ENCODE measurements at places on chromosomes 16 and 17.
A peak's percentile ranks its signal among the peaks of the same experiment; 100 is the strongest.

DNA sequence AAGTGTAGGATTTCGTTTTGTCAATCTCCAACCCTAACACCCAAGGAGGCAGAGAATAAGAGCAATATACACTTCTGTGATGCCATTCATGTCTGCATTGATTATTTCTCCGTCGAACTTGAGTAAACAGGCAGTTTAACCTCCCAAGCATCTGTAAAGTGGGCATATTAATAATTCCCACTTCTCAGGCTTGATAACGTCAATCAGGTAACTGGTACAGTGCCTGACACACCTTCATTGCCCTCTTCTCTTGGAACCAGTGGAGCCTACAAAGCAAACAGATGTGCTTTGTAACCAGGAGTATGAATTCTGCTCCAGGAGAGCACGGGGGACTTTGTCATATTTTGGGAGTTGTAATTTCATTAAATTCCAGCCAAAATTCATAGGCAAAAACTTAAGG is 32.5 kb upstream of the PLCG2 start:
- peaks cover 28% of the 10 kb centered on the region for H3K4me1 ChIP-seq
- no peaks in the 10 kb centered on the region for H3K36me3 ChIP-seq
- no peak for DNase-seq
- H3K4me3 ChIP-seq, result peak overlapping the region; percentile 65
- no peak overlapping the region for H3K27ac ChIP-seq

GRCh38 chr17:70256751-70257150 is 87.4 kb downstream of the KCNJ2 start:
- no peaks in the 10 kb centered on the region for H3K36me3 ChIP-seq
- H3K27me3 ChIP-seq, result no peaks in the 10 kb centered on the region
- H3K4me3 ChIP-seq, result no peak overlapping the region
- no peak overlapping the region for H3K27ac ChIP-seq

GRCh38 chr17:1029196-1029921 is 32.4 kb downstream of the TIMM22 start:
- DNase-seq, result no peak
- H3K27me3 ChIP-seq, result no peaks in the 10 kb centered on the region
- no peak overlapping the region for H3K27ac ChIP-seq
- H3K4me3 ChIP-seq, result no peak overlapping the region
- H3K36me3 ChIP-seq, result peaks cover 7% of the 10 kb centered on the region

GRCh38 chr16:75099738-75100602 is 16.6 kb downstream of the LDHD start:
- H3K27ac ChIP-seq, result peak overlapping the region; percentile 90
- no peaks in the 10 kb centered on the region for H3K27me3 ChIP-seq
- H3K36me3 ChIP-seq, result peaks cover 3% of the 10 kb centered on the region
- H3K4me1 ChIP-seq, result peaks cover 56% of the 10 kb centered on the region
- peak overlapping the region; percentile 32 for H3K4me3 ChIP-seq

DNA sequence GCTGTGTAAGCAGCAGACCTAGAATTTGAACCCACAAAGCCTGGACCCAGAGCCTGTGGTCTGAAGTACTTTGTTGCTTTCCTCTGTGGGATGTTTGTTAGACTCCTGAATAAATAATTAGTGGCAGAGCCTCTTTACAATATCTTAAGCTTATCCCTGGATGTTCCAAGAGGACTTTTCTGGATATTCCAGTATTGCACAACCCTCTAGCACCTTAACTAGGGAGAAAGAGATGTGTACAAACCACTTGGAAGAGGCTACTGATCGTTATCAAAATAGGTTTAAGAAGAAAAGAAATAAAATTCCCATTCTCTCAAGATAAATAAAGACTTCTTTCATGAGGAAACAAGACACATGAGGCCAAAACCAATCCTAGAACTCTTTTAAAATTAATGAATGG is 632.4 kb downstream of the CDH11 start:
- no peaks in the 10 kb centered on the region for H3K4me1 ChIP-seq
- no peaks in the 10 kb centered on the region for H3K27me3 ChIP-seq
- DNase-seq, result no peak
- no peak overlapping the region for H3K4me3 ChIP-seq
- no peaks in the 10 kb centered on the region for H3K36me3 ChIP-seq

DNA sequence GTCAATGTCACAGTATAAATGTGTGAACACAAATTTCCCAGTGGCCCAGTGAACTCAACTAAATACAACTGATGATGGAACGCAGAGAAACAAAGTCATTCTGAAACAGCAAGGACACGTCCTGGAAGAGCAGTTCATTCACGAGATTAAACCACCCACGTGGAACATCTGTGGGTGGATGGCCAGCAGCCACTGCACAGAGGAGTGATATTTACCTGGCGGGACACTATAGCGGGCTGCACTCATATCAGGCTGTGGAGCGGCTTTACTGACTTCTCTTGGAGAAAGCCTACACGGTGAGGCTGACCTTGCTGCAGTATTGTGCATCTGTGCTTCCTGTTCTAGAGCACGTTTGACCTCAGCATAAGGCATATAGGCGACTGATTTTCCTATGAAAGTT is 87.3 kb downstream of the TTC19 start:
- peaks cover 59% of the 10 kb centered on the region for H3K36me3 ChIP-seq
- no peaks in the 10 kb centered on the region for H3K27me3 ChIP-seq
- H3K4me1 ChIP-seq, result peaks cover 9% of the 10 kb centered on the region
- no peak overlapping the region for H3K4me3 ChIP-seq
- no peak overlapping the region for H3K27ac ChIP-seq
- no peak for DNase-seq

GRCh38 chr17:80393241-80393890 is 21.6 kb upstream of the ENDOV start:
- DNase-seq, result no peak
- H3K4me1 ChIP-seq, result peaks cover 11% of the 10 kb centered on the region
- H3K4me3 ChIP-seq, result no peak overlapping the region
- no peaks in the 10 kb centered on the region for H3K27me3 ChIP-seq

GRCh38 chr16:57233944-57234706 is 10.9 kb upstream of the ARL2BP start:
- peaks cover 68% of the 10 kb centered on the region for H3K36me3 ChIP-seq
- no peak for DNase-seq
- H3K4me1 ChIP-seq, result peaks cover 5% of the 10 kb centered on the region
- no peaks in the 10 kb centered on the region for H3K27me3 ChIP-seq
- H3K4me3 ChIP-seq, result no peak overlapping the region

- H3K4me3 ChIP-seq, result no peak overlapping the region
- no peak overlapping the region for H3K27ac ChIP-seq
- peaks cover 5% of the 10 kb centered on the region for H3K36me3 ChIP-seq
- no peaks in the 10 kb centered on the region for H3K4me1 ChIP-seq
- no peak for DNase-seq
Measured at GRCh38 chr17:27871407-27871806, 21.8 kb downstream of the LYRM9 start.

GRCh38 chr17:9051561-9051960 is 30.3 kb downstream of the NTN1 start:
- no peak overlapping the region for H3K4me3 ChIP-seq
- H3K27ac ChIP-seq, result no peak overlapping the region
- no peaks in the 10 kb centered on the region for H3K27me3 ChIP-seq
- no peaks in the 10 kb centered on the region for H3K4me1 ChIP-seq
- DNase-seq, result no peak

DNA sequence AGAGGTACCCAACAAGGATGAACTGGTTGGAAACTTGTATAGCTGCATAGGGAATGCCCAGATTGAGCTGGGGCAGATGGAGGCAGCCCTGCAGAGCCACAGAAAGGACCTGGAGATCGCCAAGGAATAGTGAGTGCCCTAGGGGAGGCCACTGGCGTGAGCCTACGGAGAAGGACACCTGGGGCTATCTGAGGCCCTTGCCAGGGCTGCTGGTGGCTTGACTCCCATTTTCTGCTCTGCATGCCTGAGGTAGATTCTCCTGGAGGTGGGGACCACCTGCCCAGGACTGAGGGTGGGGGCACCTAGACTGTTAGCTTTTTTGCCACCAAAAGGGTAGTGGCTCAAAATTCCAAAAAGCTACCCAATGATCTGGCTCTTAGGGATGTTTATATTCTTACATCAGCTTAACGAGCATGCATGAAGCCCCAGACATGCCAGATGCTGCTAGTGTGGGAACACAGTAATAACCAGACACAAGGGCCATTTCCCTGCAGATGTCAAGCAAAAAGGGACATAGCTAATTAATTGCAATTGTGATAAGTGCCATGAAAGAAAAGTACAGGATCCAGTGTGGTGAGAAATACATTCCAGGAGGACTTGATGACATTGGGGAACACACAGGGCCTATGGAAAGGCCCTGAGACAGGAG is 8.8 kb downstream of the ODAD4 start:
- no peak overlapping the region for H3K27ac ChIP-seq
- no peaks in the 10 kb centered on the region for H3K36me3 ChIP-seq
- H3K4me3 ChIP-seq, result no peak overlapping the region
- DNase-seq, result no peak
- H3K27me3 ChIP-seq, result peaks cover 4% of the 10 kb centered on the region

DNA sequence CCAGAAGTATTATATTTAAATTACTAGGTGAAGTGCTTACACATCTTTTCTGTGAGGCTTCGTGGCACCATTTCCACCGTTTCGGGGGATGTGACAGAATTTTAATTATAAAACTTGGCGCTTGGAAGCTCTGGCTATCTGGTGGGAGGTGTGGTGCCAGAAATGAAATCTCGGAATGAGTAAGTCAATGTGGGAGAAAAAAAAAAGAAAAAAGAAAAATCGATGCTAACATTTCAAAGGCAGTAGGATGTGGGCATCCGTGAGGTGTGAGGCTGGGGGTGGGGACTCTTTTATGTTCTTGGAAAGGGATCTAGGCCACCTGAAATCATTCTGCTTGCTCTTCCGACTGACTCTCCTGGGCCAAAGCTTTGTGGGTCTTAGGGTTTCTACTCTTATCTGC is 21.9 kb downstream of the CPPED1 start:
- peaks cover 42% of the 10 kb centered on the region for H3K36me3 ChIP-seq
- H3K4me3 ChIP-seq, result peak overlapping the region; percentile 15
- H3K4me1 ChIP-seq, result peaks cover 9% of the 10 kb centered on the region
- DNase-seq, result peak; percentile 19

GRCh38 chr17:5019475-5019956 is 15.7 kb downstream of the SLC52A1 start:
- H3K27ac ChIP-seq, result no peak overlapping the region
- H3K27me3 ChIP-seq, result no peaks in the 10 kb centered on the region
- H3K36me3 ChIP-seq, result peaks cover 26% of the 10 kb centered on the region
- H3K4me1 ChIP-seq, result peaks cover 25% of the 10 kb centered on the region

DNA sequence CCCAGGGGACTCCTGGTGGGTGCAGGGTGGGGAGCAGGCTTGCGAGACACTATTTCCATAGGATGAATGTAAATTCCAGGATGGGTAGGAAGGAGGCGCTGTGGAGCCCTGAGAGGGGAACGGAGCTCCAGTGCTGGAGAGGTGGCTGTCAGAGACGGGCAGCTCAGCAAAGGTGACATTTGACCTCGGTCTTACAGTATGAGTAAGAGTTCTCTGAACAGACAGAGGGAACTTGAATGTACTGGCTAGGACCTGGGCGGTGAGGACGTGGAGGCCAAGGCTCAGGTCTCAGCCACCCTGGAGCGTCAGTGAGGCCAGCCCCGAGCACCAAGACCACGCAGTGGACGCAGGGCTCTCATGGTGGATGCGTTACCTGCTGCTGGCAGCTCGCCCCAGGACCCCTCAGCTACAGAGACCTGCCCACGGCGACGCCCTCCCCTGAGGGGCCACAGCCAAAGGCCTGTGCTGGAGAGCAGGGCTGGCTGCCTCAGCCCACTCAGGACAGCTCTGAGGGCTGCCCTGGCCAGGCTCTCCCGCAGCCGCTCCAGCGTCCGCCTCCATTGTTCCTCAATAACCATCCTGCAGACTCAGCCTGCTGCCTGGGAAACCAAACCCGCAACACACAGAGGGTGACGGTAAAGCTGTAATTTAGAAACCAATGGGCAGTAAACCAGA is 65.9 kb upstream of the TNRC6C start:
- H3K4me3 ChIP-seq, result no peak overlapping the region
- no peaks in the 10 kb centered on the region for H3K36me3 ChIP-seq
- H3K27me3 ChIP-seq, result peaks cover 16% of the 10 kb centered on the region
- no peak for DNase-seq
- H3K27ac ChIP-seq, result no peak overlapping the region

GRCh38 chr16:87818533-87819161 is 50.7 kb downstream of the SLC7A5 start:
- no peaks in the 10 kb centered on the region for H3K27me3 ChIP-seq
- H3K27ac ChIP-seq, result no peak overlapping the region
- H3K4me3 ChIP-seq, result no peak overlapping the region
- peaks cover 6% of the 10 kb centered on the region for H3K36me3 ChIP-seq
- H3K4me1 ChIP-seq, result peaks cover 15% of the 10 kb centered on the region

DNA sequence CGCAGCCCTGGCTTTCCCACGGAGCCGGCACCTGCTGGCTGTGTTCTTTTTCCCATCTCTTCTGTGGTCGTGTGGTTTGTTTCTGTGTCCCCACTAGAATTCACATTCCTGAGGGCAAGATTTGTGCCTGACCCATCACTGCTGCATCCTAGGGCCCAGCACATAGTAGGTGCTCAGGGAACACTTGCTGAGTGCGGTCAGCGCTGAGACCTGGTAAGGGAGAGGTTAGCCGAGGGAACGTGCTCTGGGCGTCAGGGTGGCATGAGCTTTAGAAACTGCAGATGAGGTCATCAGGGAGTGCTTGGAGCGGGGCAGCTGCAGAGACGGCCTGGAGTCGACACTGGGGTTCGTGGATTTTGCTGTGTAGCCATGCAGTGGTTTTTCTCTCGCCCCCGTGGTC is 5.9 kb downstream of the DEF8 start:
- H3K27me3 ChIP-seq, result no peaks in the 10 kb centered on the region
- H3K27ac ChIP-seq, result no peak overlapping the region
- no peak for DNase-seq
- H3K4me1 ChIP-seq, result peaks cover 6% of the 10 kb centered on the region
- peaks cover 7% of the 10 kb centered on the region for H3K36me3 ChIP-seq
- no peak overlapping the region for H3K4me3 ChIP-seq

DNA sequence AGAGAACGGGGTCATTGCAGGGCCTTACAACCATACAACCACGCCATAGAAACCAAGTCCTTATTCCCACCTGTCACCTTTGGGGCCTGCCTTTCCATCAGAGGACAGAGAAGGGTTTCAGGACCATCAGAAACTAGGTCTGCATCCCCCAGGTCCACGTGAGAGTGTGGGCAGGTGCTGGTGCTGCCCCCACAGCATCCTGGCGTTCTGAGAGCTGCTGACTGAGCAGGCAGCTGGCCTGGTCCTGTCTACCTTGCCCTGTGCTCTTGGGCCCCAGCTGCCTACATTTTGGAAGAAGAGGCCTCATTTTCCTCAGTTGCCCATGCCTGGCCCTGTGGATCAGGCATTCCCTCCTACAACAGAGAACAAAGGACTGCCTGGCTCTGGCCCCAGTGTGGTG is 21.6 kb downstream of the ZNF276 start:
- H3K4me1 ChIP-seq, result peaks cover 13% of the 10 kb centered on the region
- no peak overlapping the region for H3K4me3 ChIP-seq
- H3K27ac ChIP-seq, result peak overlapping the region; percentile 37

- H3K36me3 ChIP-seq, result peaks cover 13% of the 10 kb centered on the region
- DNase-seq, result no peak
- peaks cover 36% of the 10 kb centered on the region for H3K4me1 ChIP-seq
- H3K27me3 ChIP-seq, result peaks cover 16% of the 10 kb centered on the region
- peak overlapping the region; percentile 25 for H3K4me3 ChIP-seq
Measured at GRCh38 chr17:64777415-64778239, 115.5 kb upstream of the SMURF2 start.
